NCI-H774 (cell line): ENCODE measurements at places on chromosomes 1 and 21.

DNA sequence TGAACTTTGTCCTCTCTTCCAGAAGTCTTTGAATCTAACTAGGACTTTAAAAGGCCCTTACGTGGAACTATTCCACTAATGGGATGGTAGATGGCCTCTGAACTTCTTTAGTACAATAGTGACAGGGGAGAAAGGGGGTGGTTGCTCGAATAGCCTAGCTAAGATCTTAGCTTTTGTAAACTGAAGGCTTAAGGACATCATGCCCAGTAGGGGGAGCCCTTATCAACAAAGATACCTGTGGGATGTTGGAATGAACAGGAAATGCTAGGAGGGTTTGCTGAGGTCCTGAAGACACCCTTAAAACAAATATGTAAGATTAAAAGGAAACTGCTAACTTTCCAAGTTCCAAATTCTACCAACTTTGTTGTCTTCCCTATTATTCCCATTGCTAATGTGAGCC lies 33.2 kb downstream of the NHLH2 start:
- DNase-seq: peak; percentile 64

DNA sequence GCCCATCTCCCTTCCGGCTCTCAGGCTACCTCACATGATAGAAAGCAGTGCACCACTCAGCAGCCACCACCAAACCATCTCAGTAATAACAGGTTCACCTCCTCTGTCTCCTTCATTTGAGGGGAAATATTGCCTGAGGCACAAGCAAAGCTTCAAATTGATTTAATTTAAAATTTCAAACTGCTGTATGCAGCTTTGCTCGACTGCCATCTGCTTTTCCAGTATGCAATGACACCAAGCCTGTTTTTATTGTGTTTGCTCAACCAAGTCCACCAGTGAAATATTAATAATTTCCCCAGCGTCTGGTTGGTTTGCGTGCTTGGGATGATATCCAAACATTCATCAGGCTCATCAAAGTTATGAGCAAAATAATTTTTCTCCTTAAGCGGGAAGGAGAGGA lies 552.4 kb upstream of the DAB1 start:
- DNase-seq: no peak

- no peak for DNase-seq
Measured at GRCh38 chr1:13730291-13730690, 30.3 kb downstream of the PRDM2 start.

GRCh38 chr1:245888809-245889208 lies 618.3 kb downstream of the SMYD3 start:
- no peak for DNase-seq

GRCh38 chr1:83083589-83084224 lies 915.2 kb downstream of the TTLL7 start:
- no peak for DNase-seq

DNA sequence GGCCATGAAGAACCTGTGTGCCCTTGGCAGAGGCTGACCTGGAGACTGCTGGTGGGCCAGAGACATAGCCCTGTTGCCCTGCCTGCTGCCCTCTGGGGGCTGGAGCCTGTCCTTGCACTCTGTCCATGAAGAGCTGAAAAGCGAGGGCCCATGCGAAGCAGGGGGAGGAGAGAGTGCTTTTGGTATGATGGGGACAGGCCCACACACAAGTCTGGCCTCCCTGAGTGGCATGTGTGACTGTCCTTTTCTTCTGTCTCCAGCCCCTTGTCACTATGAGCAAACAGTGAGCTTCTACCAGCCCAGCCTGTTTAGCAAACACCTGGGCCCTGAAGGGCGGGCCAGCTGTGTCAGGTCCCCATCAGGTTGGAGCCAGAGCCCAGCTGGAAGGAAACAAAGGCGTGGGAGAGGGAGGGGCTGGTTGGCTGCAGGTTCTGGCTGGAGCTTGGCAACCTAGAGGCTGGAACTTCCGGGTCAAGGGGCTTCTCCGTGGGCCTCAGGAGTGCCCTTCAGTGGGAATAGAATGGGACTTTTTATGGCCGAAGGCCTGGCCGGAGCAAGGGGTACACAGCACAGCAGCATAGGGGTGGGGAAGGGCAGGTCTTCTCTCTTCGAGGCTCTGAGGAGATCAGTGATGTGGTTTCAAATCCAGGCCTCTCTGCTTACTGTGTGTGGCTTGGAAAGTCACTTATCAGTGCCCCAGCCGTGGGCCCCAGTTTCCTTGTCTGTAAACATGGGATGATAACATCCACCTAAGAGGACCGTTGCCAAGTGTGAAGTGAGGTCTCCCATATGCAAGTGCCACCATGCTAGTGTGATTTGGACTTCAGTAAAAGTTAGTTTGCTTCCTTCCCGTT lies 14.3 kb downstream of the QSOX1 start:
- DNase-seq: peak; percentile 66

- DNase-seq: no peak
Measured at GRCh38 chr1:193102662-193103061, 2.6 kb downstream of the GLRX2 start.

DNA sequence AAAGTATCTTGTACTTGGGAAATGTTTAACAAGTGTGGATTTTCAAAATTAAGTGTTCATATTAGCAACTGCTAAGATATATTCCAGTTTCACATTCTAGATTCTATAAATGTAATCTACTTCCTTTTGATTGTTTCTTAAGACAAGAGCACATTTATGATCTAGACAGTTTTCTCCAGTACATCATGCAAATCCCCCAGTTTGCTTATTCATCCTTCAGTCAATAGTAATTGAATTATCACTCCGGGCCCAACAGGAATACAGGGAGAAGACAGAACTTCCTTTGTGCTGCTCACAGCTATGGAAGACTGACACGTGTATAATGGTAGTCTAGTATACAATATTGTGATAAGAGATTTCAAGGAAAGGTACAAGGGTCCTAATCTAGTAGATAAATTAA lies 14.5 kb downstream of the PLA2G4A start:
- DNase-seq: no peak

DNA sequence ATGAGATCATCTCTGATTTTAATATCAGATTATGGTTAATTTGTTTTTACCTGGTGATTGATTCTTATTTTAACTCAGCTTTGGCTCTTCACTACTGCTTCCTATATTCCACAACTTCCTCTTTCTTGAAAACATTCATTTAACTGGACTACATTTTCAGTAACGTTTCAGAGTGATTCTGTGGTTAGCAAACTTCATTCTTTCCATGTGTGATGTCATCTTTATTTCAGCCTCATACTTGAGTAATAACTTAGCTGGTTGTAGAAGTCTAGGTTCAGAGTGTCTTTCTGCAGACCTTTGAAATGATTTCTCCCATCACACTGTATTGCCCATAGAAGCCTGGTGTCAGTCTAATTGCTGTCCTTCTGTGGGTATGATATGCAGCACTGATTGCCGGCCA lies 36.0 kb upstream of the SLC35F3 start:
- DNase-seq: no peak

- DNase-seq: no peak
Measured at GRCh38 chr1:171166361-171166760, 18.7 kb upstream of the FMO2 start.

DNA sequence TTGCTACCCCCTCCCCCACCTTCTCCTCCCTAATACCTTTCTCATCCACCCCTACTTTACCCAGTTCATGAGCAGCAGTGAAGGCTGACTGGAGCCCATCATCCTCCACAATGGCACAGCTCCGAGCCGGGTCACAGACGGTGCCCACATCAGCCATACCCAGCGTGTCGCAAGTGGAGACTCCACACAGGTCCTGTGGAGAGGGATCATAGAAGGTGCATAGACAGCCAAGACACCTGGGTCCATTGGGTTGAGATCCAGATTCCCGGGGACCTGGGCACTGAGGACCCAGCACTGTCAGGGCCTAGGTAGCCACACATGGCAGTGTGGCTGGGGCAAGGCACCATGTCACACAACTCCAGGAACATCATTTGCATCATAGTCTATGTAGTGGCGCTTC lies 2.7 kb downstream of the ADAMTS4 start:
- no peak for DNase-seq

GRCh38 chr1:26049531-26050247 lies 3.8 kb upstream of the SLC30A2 start:
- DNase-seq: no peak

DNA sequence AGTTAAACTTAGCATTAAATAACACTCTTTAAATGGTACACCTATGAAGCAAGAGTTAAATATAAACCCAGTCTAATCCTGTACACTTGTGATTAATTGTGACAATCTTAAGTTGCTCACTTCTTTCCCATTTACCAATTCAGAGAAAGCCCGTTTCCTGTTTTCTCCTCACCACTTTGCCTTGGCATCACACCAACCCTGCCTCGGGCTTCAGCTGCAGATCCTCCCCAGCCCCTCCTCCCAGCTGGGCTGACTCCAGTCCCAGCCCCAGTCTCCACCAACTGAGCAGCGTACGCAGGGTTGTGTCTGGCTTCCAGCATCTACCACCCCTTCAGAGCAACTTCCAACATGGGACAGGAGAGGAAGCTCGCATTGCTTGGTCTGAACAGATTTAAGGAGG lies 4.1 kb downstream of the PYCR2 start:
- DNase-seq: no peak

GRCh38 chr1:78490861-78491450 lies at the start of gene PTGFR:
TSS of gene PTGFR (plus strand) at chr1:78490974. CDS start at chr1:78492744, 1,770 bp downstream.
- DNase-seq: no peak

DNA sequence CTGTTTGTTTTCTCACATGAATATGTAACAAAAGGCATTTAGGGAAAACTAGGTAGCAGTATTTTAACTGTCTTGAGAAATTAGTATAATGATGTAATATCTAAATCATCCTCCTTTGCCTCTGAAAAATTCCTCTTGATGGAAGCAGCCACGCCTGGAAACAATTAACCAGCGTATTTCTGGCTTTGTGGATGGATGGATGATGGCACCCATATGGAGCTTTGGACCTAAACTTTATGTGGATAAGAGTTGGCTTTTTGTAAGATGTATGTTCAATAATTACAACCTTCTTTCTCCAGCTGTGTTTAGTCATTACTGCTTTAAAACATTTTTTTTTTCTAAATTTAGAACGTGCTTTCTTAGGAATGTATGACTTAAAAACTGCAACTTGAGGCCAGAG lies 12.7 kb downstream of the CDCA8 start:
- no peak for DNase-seq

GRCh38 chr1:119703666-119704450 lies 7.9 kb upstream of the PHGDH start:
- DNase-seq: no peak

DNA sequence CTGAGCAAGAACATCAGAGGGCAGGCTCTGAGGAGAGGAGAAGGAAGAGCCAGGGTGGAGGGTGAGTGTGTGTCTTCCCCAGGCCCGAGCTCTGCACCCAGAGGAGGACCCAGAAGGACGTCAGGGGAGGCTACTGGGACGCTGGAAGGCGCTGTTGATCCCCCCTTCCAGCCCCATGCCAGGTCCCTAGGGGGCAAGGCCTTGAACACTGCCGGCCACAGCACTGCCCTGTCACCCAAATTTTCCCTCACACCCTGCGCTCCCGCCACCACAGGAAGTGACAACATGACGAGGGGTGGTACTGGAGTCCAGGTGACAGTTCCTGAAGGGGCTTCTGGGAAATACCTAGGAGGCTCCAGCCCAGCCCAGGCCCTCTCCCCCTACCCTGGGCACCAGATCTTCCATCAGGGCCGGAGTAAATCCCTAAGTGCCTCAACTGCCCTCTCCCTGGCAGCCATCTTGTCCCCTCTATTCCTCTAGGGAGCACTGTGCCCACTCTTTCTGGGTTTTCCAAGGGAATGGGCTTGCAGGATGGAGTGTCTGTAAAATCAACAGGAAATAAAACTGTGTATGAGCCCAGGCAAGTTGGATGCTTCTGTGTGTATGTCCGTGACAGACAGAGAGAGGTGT lies 17.1 kb downstream of the BCAN start:
- DNase-seq: no peak

DNA sequence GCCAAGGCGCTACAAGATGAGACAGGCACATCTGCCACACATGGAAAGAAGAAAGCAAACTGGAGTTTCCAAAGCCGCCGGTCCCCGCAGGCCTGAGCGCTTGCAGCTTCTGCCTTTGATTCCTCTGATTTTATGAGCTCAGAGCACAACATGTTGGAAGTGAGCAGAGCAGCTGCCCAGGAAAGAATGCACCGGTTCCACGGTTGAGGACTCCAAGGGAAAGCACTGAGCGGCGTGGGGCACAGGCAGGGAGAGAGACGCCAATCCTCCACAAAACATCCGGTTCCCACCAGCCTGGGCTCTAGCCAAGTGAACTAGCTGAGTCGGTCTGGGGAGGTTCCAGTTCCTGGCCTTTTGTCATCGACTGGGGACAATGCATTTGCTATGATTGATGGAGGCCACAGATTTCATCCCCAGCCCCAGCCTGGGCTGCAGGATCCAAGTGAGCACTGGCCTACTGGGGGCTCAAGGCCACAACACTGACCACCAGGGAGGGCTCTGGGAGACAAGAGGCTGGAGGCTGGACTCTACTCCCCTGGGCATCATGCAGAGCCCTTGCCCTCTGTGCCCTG lies 253.1 kb upstream of the IRF2BP2 start:
- DNase-seq: no peak

DNA sequence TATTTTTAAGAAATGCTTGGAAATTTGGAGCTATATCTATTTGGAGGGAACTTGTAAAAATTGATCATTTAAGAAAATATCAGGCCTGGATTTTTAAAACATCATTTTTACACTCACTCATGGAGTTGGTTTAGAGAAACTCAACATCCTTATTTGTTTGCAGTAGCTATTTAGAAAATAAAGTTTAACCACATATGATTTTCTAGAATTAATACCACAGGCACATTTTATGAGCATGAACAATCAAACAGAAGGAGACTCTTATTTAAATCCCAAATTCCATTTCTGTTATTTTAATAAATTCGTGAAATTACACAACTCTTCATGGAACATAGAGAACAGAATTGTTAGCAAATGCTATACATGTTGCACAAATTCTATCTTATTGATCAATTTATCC lies 3.2 kb downstream of the CDKN2C start:
- no peak for DNase-seq

DNA sequence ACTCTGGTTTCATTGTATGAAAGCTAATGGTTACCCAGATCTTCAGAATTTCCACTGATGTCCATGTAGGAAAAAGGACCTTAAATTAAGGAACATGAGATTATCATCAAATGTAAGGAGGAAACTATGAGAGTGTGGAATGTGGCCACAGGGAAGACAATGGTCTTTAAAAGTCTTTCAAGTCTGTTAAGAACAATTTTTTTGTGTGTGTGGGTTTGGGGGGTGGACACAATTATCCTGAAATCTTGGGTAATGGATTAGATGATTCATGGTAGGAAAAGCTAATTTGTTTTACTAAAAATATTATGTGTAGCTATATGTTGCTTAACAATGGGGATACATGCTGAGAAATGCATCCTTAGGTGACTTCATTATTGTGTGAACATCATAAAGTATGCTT lies 72.9 kb downstream of the PLA2G4A start:
- DNase-seq: no peak
